ENCODE measurements at places on chromosomes 5 and 9. TPM values are rescaled to one million over a fixed set of nuclear protein-coding genes. Genes with fewer than 3 reads are reported as not detected.

Gene GPR150
- total RNA-seq: 0.27 TPM

Gene DCAF12
- total RNA-seq: 41.5 TPM

- DNase-seq: no peak
Measured at GRCh38 chr5:12019306-12019705, 115.1 kb upstream of the CTNND2 start.

Gene ICE1
- 19.2 TPM for total RNA-seq

DNA sequence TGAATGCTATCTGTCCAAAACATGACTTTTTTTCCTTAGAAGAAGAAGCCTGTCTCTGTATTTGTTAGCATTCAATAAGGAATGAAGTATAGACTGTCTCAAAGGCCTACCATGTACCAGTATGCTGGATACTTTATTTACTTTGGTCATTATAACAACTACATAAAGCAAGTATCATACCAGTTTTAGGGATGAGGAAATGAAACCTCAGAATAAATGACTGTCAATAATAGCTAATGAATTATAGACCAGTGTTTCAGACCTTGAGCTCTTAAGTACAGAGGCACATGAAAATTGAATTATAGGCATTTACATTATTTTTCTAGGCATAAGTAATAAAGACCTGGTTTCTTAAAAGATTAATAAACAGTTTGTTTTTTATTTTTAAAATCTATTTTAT is 166.4 kb upstream of the TLX3 start:
- no peak for DNase-seq

- DNase-seq: no peak
Measured at GRCh38 chr5:85170183-85170582, 785.5 kb upstream of the EDIL3 start.

Gene PCDHB1
- total RNA-seq: not detected

DNA sequence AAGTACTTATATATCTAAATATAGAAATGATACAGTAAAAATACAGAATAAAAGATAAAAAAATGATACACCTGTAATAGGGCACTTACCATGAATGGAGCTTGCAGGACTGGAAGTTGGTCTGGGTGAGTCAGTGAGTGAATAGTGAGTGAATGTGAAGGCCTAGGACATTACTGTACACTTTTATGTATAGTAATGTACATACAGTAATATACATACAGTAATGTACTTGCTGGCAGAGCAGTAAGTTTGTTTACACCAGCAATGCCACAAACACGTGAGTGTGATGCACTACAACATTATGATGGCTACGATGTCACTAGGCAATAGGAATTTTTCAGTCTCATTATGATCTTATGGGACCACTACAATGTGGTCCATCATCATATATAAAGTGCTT is 34.2 kb downstream of the SUSD1 start:
- DNase-seq: no peak

DNA sequence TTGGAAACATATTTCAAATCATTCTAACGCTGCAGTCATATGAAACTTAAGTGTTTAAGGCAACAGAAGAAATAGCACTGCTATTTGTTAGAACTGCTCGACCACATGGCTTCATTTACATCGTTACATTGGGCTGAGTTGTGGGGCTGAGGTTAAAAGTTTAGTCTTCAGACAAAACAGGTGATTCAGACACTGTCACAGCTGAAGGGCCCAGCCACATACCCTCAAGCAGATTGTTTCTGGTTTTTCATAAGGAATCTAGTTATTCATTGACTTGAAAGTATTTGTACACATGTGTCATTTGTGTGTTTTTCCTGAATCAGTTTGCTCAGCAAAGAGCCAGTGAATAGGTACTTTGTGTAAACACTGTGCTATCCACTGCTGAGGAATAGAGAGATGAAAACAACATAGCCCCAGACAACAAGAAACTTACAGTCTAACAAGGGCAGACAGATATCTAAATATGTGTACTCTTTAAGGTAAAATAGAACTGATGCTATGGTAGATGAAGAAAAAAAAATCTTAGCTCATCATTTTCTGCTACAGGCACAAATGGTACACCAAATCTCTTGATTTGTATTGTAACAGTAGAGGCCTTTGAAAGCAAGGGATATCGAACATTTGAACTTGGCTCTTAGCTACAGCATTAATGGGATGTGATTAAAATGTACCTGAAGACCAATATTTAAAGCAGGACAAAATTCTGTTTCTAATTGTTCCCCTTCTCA is 357.6 kb upstream of the RPS23 start:
- peak; percentile 32 for DNase-seq

- DNase-seq: no peak
Measured at GRCh38 chr9:131976157-131977108, 103.2 kb downstream of the MED27 start.

Gene RNF183
- total RNA-seq: 9.2 TPM

Gene KIF4B
- total RNA-seq: not detected

DNA sequence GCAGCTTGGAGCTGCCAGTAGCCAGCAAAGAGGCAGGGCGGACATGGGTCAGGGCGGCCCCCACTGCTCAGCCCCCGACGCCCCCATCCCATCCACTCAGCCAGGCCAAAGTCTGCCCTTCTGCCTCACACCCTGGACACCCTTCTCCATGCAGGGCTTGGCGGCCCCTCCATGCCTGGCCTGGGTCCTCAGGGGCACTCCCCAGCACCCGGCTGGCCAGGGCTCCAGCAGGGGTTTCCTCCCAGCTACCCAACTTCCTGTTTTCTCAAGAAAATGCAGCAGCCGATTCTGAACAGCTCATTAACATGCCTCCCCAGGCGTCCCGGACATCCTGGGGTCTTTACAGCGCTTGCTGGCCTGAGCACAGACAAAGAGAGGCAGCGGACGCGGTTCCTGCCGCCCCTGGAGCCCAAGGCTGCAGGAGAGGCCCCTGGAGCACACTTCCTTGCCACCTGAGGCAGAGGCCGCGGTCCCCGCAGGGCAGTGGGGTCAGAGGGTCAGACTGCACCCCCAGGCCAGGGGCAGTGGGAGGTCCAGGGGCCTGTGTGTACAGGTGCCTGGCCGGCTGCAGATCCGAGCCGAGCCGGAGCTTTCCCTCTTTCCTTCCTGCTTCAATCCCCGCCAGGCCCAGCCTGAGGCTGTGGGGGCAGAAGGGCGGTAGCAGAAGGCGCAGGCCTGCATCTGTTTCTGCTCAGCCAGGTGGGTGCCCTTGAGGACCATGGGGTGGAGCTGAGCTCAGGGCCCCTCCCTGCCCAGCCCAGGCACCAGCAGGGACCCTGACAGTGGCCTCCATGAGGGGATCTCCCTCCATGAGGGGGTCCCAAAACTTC is 18.7 kb upstream of the NRARP start:
- DNase-seq: no peak

- no peak for DNase-seq
Measured at GRCh38 chr5:127943061-127943371, 140.6 kb upstream of the SLC12A2 start.

Gene TGFBI
- 47.5 TPM for total RNA-seq

DNA sequence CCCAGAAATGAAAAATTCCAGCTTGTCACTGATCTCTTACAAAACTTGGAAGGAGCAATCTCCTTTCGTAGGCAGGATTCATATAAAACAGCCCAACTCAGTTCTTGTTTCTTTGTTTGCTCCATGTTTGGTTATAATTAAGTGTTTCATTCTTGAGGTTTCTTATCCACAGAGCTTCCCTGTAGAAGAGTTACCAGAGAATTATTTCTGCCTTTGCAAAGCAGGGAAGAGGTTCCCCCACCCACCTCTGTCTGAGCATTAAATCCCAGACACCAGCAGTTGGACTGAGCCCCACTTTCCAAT is 34.1 kb upstream of the RAI14 start:
- DNase-seq: no peak

- no peak for DNase-seq
Measured at GRCh38 chr9:2704504-2704903, 12.8 kb upstream of the KCNV2 start.

DNA sequence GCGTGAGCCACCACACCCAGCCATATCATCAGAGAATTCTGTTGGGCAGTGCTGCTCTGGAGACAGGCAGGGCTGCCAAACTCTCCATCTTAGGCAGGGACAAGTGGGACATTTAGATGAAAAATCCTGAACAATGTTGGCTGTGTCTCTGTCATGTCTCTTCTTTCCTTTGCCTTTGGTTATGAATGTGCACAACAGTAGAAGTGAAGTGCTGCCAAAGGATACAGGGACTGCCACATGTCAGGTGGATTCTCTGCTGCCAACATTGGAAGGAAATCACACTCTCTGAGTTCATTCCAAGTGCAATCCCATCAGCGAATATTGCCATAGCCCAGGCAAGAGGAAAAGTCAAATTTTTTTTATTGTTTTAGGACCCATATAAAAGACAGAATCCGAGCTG is 348.8 kb downstream of the TRPM3 start:
- DNase-seq: no peak

- DNase-seq: no peak
Measured at GRCh38 chr9:99451112-99451606, 229.1 kb downstream of the SEC61B start.

DNA sequence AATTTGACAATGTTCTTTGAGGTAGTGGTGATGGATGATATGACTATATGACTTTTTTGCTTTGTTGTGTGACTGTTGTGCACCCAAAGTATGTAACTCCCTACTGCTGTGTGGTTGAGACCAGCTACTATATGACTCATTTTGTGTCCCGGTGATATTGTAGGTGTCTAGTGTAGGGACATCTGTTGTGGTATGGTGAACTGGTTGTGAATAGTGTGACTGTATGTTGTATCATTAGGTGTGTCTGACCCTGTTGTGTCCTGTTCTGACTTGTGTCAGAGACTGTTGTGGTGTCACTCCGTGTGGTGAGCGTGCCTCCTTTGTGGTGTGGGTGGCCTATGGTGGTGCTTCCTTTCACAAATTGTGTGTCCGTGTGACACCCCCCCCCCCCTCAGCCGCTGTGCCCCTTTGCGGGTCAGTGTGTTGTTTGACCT is 11.2 kb upstream of the CXXC5 start:
- no peak for DNase-seq

Gene CYLC2
- total RNA-seq: not detected

GRCh38 chr5:148454576-148454975 is 70.8 kb downstream of the FBXO38 start:
- DNase-seq: no peak

Gene DNLZ
- 10.8 TPM for total RNA-seq

DNA sequence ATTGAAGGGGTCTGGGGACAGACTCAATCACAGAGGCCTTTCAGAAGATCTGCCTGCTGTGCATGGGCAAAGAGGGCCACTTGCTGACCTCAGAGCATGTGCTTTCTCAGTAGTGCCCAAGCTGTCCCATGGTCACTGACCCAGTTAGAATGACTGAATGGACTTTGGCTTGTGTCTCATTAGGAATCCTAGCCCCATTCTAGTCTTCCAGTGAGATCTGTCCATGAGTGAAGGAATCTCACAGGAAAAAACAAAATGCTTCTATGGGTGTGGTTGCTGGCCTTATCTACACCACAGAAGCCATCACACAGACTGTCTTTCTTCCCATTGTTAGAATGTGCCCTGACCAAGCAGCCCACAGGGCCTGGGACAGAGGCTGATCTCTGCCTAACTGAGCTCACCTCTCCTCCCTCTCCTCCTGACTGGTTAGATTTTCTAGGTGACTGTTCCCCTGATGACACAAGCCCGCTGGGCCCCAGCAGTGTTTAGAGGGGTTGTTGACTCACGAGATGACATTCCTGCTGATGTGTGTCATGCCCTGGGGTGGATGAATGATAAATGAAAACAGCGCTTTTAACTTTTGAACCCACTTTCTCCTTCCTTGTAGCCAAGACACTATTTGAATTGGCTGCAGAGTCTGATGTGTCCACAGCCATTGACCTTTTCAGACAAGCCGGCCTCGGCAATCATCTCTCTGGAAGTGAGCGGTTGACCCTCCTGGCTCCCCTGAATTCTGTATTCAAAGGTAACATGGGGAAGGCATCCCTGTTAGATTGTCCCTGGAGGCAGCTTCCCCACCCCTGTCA is 24.8 kb downstream of the TGFBI start:
- DNase-seq: no peak

DNA sequence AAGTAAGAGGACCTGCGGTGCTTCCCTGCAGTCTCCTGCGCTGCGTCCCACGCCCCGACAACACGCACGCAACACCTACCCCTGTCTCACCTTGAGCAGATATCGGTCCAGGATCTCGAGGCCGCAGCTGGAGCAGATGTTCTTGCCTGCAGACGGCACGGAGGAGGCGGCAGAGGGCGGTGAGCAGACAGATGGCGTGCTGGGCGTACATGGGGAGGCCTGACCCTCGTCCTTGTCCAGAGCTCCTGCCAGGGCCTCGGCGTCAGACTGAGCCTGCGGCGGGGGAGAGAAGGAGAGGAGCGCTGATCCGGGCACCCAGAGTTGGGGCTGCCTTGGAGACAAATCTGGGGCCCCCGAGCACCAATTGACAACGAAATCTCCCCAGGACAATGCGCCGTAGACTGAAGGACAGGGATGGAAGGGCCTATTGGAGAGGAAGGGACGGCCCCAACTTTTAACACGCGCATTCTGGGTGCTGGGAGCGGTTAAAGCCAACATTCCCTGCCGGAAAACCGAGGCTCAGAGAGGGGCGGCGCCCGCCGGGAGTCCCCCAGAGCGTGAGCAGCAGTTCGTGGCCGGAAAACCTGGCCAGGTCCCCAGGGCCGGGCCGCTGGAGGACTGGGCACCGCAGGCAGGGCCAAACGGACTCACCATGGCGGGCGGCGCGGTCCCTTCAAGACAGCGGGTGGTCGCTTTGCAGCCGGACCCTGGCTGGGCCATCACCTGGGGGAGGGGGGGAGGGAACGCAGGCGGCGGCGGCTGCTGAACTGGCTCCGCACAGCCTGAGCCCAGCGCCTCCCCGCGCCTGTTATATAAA is 1.8 kb downstream of the LHX6 start:
- DNase-seq: no peak

GRCh38 chr9:71793386-71794105 is 25.2 kb upstream of the CEMIP2 start:
- DNase-seq: no peak

Gene ANKRA2
- total RNA-seq: 18.3 TPM

GRCh38 chr9:78213712-78214111 is 22.2 kb upstream of the CEP78 start:
- DNase-seq: no peak

DNA sequence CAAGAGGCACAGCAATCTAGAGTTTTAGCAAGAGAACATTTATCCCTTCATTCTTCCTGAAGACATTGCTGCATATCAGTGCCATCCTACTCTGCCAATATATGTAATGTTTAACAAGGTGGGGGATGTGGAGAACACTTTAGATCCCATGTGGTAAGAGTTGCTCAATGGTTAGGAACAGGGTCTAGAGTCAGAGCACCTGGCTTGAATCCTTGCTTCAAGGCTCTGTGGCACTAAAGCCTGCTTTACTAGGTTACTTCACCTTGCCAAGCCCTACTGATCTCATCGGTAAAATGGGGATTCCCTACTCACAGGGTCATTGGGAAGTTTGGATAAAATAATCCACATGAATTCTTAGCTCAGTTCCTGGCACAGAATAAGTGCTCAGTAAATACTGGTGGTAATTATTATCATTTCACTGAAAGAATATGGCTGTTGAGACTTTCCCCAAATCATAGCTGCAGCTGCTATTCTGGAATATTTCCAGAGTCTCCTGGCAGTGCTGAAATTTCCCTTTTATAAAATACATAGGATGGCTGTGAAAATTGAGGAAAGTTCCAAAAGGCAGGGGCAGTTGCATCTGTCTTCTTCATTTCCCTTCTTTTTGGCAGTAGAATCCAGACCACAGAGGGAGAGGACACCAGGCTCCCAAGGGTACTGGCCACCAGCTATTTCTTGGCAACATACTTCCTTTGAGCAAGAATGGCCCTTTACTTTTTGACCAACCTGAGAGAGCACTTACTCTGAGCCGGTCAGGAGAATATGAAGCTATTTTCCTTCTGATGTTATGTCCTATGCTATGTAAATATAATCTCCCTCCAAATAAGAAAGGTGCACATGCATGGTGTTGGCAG is 142.8 kb downstream of the PALM2AKAP2 start:
- no peak for DNase-seq

Data from colonic mucosa (tissue), 4 donors.